ENCODE measurements at places on chromosomes 5 and 9.

- no peak for DNase-seq
Observed at GRCh38 chr5:143195491-143195890, 208.0 kb downstream of the NR3C1 start.

GRCh38 chr5:143402017-143402552 is 1.4 kb downstream of the NR3C1 start:
- DNase-seq: peak; percentile 9

- peak; percentile 36 for DNase-seq
Observed at GRCh38 chr9:134625361-134626068, 16.1 kb upstream of the COL5A1 start.

DNA sequence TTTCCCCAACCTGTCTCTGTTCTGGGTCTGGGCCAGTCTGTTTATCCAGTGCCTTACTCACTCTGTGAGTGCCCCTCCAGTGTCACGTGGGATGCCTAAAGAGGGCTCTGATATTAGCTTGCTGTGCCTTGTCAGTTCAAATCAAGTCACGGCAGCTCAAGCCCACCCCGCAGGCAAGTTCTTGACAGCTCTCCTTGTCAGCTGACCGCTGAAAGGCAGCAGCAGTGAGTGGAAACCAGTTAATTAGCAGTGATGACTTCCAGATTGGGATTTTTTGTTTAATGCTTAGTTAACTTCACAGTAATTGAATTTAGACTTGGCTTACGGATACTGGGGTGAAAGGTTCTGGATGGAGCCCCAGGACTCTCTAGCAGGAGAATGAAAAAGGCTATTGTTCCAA is 210.1 kb downstream of the PSAT1 start:
- no peak for DNase-seq

GRCh38 chr9:93300585-93301081 is 116.7 kb downstream of the WNK2 start:
- DNase-seq: no peak

DNA sequence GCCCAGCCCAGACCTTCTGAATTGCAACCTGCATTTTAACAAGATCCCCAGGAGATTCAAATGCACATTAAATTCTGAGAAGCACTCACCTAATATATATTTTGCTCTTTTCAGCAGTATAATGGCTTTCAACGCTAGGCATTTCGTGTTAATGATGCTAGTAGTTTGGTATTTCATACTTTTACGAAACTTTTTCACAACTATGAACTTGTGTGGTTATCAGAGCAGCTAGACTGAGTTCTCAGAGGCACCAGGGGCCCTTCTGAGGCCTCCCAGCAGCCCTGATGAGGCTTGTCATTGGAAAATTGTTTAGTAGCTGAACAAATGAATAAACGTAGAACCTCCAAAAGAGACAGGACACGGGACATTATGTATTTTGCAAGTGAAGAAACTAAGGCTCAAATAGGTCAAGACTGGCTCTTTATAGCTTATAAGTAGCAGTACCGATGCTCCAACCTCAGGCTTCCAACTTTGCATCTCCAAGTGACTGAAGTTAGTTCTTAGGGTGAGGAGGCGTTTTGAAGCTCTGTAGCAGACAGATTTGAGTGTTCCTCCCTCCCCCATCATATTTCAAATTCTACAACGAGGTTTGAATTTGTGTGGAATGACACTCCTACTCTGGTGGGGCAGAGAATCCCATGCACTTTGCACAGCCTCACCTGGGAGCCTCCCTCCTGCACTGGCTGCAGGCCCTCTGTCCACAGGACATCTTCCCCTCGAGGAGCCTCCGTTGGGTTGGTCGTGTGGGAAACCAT is 121.1 kb upstream of the SLC25A48 start:
- no peak for DNase-seq

DNA sequence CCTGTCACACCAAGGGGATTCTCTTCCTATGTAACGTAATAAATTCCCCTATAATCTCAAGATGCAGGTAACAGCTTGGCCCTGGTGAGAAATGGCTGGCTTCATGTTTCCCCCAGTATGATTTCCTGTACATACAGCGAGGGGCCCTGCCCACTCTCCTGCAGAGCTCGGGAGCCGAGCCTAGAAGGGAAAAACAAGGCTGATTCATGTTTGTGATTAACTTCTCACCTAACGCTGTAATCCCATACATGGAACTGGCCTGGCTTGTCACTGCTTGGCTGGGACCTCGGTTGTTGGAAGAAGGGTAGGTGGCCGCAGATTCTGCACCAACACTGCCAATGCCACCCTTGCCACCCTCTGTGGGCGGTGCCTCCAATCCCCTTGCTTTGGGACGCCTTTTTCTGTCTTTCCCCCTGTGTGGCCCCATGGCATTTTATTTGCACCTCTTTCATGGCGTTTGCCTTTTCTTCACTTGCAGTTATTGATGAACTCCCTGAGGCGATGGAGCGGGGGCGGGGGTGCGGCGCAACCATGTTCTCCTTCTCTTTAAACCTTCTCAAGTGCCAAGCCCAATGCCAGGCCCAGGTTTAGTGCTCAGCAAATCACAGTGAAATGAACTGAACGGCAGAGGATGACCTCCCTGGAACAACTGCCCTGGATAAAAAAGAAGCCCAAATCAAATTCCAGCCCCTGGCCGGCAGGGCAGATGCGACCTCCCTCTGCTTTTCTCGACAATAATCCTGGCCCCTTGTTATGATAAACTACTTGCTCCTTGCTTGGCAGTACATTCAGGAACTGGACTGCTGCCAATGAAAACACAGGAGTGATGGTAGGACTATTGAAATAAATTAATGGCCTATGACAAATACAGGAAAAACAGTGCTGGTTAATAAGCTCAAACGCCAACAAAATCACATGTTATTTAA is 108.1 kb downstream of the TMEM174 start:
- no peak for DNase-seq

GRCh38 chr5:58775701-58776262 is 192.9 kb downstream of the RAB3C start:
- no peak for DNase-seq

- no peak for DNase-seq
Observed at GRCh38 chr5:78573318-78573717, 75.3 kb downstream of the LHFPL2 start.

DNA sequence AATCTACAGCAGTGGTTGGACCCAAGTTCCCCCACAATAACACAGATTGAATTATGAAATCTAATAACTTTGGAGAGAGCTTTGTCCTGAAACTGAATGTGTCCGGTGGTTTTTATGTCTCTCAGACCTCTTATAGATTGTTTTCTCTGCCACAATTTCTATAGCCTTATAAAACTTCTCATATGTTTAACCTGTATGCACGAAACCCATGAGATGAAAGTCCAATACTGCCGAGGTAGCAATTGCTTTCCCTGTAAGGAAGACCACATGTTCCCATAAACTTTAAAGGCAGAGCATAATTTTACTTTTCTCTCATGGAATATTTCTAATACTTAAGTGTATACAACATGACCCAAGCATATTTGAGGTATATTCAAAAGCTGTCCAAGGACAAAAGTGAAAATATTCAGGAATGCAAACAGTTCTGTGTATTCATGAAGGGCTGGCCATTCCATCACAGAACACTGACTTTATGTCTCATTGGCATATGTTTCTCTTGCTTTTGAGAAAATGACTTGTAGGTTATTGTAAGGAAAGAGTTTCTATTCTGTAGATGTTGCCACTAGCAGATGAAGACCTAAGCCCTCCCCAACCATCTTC is 94.4 kb upstream of the TLE4 start:
- DNase-seq: no peak

DNA sequence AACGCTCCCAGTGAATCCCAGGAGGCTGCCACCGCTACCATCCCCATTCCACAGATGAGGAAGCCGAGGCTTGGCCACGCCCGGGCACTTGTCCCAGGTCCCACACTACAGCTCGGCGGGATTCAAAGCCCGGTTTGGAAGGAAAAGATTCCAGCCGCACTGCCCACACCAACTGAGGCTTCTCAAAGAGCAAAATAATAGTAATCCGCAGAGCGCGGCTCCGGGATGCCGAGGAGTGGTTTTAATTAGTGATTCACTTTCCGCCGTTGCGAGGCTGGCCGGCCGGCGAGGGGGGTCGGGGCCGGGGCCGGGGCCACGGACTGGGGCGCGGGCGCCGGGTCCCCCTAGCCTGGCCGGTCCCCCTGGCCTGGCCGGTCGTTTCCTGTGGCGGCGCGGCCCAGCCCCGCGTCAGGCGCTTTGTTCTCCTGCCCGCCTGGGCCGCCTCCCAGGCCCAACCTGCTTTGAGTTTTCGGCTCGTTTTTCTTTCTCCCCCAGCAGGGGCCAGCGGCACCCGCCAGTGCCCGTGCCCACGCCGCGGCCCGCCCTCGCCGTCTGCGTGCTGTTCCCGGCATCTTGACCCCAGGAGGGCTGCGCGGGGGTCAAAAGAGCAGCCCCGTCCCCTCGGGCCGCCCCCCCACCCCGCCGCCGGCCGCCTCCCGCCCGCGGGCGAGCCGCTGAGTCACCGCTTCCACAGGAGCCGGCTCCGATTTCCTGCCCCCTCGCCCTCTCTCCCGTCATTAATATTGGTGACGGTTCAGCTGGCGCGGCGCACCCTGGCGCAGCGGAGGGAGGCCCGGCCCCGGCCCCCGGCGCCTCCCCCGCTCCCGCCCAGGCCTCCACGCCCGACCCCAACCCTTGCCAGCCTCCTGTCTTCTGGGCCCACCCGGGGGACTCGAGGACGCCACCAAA is 31.2 kb downstream of the FGF18 start:
- DNase-seq: peak; percentile 83

GRCh38 chr5:164475339-164475977 is 970.0 kb downstream of the MAT2B start:
- DNase-seq: no peak

GRCh38 chr9:113989714-113990569 is 88.2 kb downstream of the AMBP start:
- no peak for DNase-seq

GRCh38 chr5:151786468-151786867 is 14.7 kb downstream of the G3BP1 start:
- no peak for DNase-seq

- no peak for DNase-seq
Observed at GRCh38 chr5:37189355-37189754, 59.8 kb downstream of the CPLANE1 start.

DNA sequence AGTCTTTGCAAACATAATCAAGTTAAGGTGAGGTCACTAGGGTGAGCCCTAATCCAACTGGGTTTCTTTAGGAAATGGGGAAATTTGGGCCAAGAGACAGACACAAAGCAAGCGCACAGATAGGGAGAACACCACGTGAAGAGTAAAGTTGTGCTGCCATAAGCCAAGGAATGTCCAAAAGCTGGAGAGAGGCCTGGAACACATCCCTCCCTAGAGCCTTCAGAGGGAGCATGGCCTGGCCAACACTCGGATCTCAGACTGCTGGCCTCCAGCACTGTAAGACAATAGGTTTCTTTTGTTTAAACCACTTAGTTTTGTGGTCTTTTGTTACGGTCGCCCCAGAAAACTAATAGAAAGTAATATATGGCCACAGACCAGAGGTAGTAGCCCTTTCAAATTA is 8.1 kb upstream of the ROR2 start:
- no peak for DNase-seq

DNA sequence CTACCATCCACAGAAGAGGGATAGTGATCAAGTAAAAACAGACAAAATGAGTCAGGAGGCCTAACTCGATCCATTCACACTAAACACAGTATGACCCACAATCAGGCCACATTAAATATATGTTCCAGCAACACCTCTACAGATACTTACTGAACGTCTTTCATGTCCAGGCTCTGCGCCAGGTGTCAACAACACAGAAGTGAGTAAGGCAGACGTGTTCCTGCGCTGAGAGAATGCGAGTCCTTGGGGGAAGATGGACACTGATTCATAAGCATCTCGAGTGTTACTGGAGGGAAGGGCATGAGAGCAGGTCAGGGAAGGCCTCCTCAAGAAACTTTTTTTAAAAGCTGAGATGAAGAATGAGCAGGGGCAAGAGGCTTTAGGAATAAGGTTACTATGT is 164.3 kb upstream of the CLINT1 start:
- no peak for DNase-seq

GRCh38 chr9:90052366-90052765 is 447.6 kb downstream of the GADD45G start:
- DNase-seq: peak; percentile 11

DNA sequence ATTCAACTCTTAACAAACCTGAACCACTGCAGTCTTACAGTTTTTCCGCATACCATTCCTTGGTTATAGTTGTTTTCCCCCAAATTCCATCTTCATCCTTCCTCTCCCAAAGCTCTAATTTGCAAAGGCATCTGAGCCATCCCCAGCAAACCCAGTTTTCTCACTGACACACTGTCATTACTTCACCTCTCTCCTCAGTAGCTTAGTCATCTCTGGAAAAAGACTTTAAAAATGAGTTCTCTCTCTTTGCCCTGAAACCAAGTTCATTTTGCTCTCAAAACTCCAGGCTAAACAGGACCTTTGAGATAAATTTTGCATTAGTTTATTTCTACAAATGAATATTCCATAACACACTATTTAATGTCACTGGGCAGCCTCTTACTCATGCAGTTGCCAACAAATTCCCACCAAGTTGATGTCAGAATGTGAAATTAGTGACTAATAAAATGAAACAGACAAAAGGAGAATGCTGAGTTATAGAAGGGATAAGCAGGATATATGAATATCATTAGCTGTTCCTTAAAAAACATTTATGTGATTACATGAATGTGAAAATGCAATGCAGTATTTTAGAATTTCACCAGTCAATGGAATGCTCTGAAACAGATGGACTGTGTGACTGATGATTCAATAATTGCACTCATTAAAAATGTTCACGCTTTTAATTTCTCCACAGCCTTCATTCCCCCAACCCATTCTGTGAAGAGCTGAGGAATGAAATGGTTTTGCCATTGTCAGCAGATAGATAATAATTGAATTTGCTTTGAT is 107.4 kb upstream of the DMAC1 start:
- no peak for DNase-seq

GRCh38 chr9:17600962-17601593 is 22.2 kb downstream of the SH3GL2 start:
- no peak for DNase-seq

GRCh38 chr9:22170990-22171670 is 162.0 kb upstream of the CDKN2B start:
- peak; percentile 30 for DNase-seq

- DNase-seq: no peak
Observed at GRCh38 chr5:88702332-88702731, 180.7 kb downstream of the MEF2C start.

DNA sequence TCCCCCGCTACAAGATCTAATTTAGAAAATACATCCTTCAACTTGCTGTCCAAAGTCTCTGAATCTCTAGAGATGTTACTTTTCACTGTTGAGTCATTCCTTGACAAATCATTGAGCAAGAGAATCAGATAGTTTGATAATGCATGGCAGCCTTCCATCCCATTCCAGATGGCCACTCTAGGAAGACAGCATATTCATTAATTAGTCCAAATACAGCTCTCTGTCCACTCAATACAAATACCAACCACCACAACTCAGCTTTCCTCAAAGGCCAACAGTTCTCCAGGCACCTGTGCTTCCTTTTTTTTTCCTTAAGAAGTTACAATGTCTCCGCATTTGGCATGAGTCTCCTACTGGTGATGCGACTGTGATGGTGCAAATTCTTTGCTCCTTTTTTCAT is 72.3 kb downstream of the DROSHA start:
- DNase-seq: no peak

GRCh38 chr9:127058011-127058644 is 64.3 kb downstream of the ANGPTL2 start:
- DNase-seq: no peak

- peak; percentile 65 for DNase-seq
Observed at GRCh38 chr9:128702949-128703615, 779 bp downstream of the PKN3 start.

GRCh38 chr5:136006164-136006563 is 22.6 kb upstream of the TGFBI start:
- no peak for DNase-seq
